ENCODE measurements at places on chromosomes 2 and 18.

DNA sequence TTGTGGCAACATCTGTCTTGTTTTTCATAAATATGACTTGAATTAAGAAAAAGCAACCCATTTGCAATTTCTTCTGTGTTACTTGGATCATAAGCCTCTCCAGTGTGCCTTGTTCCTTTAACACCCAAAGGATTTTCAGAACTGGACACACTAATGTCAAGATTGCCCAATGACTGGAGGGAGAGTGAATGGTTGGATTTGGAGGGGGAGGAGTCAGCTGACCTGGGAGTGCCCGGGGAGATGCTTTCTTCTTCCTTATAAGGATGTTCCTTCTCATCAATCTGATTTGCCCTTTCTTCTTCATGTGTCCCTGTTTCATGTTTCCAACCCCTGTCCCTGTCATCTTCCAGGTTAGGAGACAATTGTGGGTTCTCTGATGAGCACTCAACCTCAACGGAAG lies 48.8 kb downstream of the ALPK2 start:
- no peak for DNase-seq

DNA sequence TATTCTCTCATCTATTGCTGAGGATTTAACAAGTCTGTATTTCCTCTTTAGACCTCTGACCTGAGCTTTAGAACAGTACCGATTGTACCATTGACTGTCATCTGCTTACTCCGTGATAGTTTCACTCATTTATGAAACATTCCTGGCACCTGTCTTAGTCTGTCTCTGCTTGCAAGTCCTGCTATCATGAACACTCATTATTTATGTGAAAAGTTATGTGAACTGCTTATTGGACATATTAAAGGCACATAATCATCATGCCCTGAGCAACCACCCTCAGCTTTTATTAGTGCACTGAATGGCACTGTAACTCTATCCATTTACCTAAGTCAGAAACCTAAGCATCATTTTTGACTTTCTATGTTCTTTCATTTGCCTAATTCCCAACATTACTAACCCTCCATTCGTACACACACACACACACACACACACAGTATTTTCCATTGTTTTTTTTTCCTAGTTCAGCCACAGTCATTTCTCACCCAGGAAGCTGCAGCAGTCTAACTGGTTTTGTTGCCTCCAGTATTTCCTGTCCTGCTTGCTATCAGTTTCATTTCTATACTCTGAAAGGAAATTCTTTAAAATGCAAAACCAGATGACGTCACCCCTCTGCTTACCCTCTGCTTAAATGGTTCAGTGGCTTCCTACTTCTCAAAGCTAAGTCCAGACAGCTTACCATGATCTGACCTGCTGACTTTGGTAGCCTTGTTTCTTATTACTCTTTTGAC lies 146.1 kb downstream of the HAUS1 start:
- peak; percentile 82 for DNase-seq

GRCh38 chr2:18349421-18349820 lies 211.0 kb downstream of the RDH14 start:
- DNase-seq, result no peak

GRCh38 chr2:101038455-101039255 lies 36.6 kb downstream of the RPL31 start:
- DNase-seq, result no peak

- no peak for DNase-seq
Measured at GRCh38 chr2:112065966-112066365, 10.9 kb downstream of the TMEM87B start.

DNA sequence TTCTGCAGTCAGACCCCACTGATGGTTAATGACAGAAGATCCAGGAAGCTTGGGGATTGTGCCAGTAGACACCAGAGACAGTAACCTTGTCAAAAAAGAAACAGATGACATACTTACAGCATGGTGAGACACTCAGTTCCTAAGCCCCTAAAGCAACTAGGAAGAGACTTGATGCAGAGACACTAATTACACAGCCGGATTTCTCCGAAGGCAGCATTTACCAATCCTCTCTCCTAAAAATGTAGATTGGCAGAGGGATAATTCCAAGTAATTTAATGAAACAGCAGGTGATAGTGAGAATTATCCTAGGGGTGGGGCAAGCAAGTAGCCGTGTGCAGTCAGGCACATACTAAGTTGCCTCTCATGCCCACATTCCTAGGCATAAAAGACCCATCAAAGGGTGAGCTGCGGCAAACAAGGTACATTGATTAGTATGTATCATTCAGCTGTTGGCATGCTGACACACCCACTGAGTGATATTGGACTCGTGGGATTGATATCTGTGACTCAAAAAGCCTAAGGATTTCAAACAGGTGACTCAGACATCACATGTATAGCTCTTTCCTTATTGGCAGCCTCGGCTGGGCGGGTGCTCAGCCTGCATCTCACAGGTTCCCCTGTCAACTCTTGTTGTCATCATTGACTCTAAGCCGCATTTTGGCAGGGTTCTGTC lies 296.7 kb upstream of the ATP5MC3 start:
- no peak for DNase-seq
